ENCODE measurements at places on chromosomes 4 and X.

DNA sequence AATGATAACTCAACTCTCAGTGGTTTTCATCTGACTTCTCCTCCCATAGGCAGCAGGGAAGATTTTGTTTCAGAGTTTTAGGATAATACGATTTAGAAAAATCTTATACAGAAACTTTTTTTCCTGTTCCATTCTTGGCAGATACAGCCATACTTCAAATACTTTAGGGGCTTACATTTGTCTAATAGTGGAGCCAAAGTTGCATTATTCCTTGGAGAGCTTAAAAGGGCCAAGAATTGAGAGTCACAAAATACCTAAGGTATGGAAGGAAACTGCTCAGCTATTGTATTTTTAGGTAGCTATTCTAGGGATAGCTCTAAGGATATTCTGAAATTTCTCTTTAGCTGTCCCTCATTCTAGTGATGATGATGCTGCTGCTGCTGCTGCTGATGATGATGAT, 132.9 kb upstream of the PTCHD1 start:
- DNase-seq, result no peak

DNA sequence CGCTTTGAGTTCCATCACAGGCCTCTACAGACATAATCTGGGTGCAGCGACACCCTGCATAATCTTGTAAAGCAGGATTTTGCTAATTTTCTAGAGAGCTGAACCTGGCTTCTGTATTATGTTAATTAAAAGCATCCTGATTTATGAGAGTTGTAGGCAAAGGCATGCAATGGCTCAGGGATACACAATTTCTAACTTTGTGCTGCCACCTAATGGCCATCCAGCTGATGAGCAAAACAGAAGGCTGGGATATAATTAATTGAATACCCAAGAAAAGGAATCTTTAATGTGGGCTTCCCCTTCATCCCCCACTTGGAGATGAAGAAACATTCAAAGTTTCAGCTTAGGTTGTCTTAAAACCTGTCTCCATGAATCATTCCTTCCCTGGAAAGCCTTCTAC, 78.1 kb downstream of the BMP15 start:
- DNase-seq, result peak; percentile 1

GRCh38 chr4:90226734-90227133, 99.5 kb downstream of the CCSER1 start:
- DNase-seq, result no peak

DNA sequence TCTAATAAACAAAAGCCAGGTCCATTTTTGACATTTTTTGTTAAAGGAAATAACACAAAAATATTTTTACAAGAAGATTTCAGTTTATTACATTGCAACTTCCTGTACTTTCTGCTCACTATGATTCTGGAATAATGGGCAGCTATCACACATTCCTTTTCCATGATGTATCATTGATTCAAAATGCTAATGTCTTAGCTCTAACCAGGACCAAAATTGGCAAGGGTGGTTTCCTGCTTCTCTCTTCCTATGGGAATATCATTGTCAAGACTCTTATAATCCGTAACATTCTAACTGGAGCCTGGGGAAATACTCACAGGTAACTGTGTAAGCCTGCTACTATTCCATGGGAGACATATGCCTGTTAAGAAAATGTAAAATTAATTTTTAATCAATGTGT, 218.6 kb downstream of the DCAF12L2 start:
- DNase-seq, result no peak

DNA sequence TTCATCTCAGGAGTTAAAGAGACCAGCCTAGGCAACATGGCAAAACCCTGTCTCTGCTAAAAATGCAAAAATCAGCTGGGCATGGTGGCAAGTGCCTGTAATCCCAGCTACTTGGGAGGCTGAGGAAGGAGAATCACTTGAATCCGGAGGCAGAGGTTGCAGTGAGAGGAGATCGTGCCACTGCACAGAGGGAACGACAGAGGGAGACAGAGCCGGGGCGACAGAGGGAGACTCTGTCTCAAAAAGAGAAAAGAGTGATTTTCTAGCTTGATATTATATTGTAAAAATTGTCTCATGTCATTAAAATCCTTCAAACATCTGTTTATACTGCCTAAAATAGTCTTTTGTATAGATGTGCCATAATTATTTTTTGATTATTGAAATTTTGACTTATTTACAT, 225.4 kb upstream of the AGA start:
- no peak for DNase-seq

DNA sequence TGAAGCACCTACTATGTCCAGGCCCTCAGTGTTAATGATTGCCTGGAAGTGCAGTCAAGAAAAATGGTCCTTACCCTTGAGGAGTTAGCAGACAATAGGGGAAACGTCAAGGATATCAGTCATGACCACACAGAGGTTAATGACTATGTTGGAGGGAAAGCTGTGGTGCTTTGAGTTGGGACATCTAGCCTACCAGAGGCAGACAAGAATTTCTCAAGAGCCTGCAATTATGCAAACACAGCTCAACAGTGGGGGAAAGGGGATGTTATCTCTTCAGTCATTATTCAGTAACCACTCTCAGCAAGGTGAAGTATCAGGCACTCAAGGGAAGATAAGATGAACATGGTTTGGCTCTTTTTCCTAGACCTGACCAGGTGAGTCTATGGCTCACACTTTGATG, 7.0 kb upstream of the FGFBP1 start:
- DNase-seq, result no peak

DNA sequence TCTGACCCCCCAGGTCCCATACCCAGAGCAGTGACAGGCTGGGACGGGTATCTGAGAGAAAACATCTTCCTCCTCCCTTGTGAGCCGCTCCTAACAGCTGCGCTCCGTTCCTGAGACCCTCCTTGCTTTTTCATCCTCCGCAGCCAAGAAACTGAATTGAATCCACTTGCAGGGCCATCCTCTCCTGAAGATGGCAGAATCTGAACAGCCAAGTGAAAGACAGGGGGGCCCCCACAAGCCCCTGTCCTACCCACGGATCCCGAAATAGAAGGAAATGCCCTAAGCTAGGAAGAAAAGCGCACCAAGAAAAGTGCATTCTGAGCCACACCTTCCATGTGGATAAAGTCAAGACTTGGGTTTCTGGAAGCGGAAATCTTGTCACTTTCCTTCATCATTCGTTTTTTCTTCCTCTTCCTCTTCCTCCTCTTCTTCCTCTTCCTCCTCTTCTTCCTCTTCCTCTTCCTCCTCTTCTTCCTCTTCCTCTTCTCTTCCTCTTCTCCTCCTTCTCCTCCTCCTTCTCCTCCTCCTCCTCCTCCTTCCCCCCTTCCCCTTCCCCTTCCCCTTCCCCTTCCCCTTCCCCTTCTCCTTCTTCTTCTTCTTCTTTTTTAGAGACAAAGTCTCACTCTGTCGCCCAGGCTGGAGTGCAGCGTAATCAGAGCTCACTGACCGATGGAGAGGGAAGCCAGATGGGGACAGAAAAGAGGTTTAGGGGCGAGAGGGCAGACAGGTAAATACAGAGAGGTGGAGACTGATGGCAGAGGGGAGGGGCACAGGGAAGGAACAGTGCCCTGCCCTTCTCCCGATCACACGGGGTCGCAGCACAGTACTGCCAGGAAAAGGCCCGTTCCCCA, 86.0 kb upstream of the WWC2 start:
- no peak for DNase-seq

- DNase-seq, result no peak
Observed at GRCh38 chr4:112593438-112594133, 43.1 kb downstream of the ZGRF1 start.

GRCh38 chr4:2848449-2848848, 4.8 kb downstream of the ADD1 start:
- no peak for DNase-seq

DNA sequence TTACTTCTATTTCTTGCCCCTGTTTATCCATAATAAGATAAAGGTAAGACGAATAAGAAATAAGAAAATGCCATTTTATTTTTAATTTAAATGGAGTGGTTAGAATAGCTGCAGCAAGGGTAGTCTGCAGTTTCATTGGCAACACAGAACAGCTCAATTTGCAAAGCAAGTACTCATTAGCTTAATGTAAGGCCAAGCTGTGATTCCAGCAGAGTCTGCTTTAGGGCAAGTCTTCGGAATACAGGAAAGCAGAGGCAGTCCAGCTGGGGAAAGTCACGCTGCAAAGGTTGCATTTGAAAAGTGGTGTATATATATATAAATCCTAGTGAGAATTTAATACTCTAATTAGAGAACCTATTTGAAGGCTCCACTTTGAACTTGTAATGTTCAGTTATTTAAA, 59.0 kb downstream of the ANXA10 start:
- DNase-seq, result no peak

DNA sequence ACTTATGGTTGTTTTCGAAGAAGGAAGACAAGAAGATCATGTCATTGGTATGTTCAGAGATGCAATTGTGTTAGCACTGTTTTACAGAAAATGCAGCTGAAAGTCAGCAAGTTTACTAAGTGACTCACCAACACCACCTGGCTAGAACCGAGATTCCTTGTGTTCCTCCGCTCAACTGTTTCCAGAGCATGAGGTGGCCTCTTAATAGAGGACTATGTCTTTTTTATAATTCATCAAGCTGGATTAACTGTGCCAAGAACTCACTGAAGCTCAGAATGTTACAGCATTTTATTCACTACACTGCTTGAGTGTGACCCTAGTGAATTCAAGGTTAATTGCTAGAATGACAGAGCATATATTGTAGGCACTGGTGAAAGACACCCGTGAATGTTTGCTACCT, 1573.5 kb upstream of the TENM3 start:
- DNase-seq, result no peak

DNA sequence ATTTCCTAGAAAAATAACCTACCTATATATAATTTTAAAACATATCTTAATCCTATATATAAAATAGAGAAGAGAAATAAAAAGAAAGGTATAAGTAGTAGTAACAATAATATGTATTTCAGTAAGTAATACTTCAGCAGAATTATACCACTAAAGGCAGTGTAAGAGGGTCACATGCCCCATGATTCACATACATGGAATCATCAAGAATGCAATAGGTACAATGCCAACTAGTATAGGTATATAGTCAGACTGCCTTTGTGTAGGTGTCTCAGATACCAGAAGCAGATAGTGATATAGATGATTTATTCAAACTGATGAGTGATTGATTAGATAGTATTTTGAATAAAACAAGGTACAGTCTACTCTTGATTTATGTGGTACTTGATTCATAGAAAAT, 9.4 kb downstream of the AIMP1 start:
- no peak for DNase-seq

- no peak for DNase-seq
Observed at GRCh38 chrX:86148594-86148993, 343 bp downstream of the DACH2 start.

DNA sequence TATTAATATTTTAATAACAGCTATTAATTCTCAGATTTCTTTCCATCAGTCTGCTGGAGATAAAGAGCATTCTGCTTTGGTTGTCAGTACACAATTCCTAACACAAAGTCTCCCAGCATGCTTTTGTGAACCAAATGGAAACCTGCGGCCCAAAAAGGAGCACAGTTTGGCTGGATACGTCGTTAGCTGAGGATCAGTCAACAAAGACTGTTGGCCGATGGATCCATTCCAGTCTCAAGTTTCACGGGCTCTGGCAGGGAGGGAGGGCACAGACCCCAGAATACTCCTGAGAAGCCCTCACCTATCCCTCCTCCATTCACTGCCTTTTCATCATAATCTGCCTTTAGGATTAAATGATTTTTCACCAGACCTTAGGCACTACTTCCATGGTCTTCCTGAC, 26.3 kb upstream of the PRSS48 start:
- no peak for DNase-seq

GRCh38 chr4:88457307-88458103, 586 bp downstream of the HERC5 start:
- peak; percentile 94 for DNase-seq

DNA sequence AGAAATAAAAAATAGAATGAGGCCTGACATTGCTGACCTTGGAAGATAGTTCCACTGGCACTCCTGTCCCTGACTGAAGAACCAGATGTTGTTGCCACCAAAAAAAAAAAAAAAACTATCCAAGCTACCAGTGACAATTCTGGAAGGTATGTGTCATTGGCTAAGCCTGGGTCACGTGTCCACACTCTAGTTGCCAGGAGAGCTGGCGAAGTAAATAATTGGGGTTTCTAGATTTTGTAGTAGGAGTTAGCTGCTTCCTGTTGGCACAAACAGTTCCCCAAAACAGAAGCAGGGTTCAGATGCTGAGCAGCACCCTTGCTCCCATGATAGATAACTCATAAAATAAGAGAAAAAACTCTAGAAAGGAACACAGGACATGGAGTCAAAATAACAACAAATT, 20.5 kb downstream of the MND1 start:
- DNase-seq, result no peak

DNA sequence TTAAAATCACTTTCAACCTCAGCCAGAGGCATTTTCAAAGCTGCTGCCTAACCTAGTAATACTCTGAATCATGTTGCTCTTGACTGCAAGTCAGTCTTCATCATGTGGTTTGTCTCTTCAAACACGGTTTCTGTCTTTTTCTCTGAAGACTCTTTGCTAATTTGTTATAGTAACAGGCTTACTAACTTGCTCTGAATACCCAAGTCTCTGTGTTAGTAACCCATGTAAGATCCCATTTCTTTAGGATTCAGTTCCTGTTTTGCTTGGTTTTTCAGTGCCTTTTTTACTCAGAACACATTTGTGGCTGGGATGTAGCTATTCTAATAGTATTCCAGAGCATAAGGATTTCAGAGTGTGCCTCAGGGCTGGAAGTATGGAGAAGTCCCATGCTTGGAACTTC, 1450.6 kb upstream of the IGFBP7 start:
- no peak for DNase-seq

- no peak for DNase-seq
Observed at GRCh38 chrX:55908661-55909212, 191.2 kb downstream of the RRAGB start.

GRCh38 chrX:124362761-124363160, 16.4 kb downstream of the SH2D1A start:
- DNase-seq, result no peak

- no peak for DNase-seq
Observed at GRCh38 chr4:150457802-150458201, 124.1 kb upstream of the MAB21L2 start.

DNA sequence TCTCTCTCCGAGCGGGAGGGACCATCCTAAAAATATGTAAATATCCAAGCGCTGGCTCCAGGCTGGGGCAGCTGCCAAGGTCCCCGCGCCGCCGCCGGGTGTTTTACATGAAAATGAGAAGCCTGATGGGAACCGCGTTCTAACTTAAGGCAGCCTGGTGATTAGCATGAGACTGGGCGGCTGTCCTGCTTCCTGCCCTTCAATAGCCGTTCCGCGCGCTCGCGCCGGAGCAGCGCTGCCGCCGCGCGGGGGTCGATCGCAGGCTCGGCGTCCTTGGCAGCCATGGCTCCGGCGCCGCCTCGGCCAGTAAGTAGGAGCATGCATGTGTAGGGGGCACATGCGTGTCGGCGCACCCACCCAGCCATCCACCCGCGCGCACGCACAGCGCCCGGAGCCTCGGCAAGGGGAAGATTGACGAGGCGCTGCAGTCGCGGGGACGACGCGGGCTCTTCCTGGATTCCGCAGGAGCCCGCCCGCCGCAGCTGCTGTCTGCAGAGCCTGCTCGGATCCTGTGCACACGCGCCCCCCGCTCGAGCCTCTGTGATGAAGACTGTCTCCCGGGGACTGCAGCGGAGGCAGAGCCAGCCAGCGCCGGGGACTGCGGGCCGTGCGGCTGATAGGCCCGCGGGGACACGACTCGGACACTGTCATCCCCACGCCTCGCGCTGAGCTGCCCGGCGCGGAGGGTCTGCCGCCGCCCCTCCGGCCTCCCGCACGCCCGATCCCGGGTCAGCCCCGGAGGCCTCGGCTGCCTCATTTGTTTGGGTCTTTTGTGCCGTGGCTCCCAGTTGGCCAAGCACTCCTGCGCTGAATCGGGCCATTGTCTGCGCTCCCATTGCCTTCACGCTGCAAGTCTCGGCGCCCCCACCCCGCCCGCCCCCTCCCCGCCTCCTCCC, 734 bp downstream of the STOX2 start:
- DNase-seq, result peak; percentile 76

GRCh38 chrX:151962034-151962433, 12.4 kb downstream of the GABRE start:
- DNase-seq, result no peak
